ENCODE measurements at places on chromosomes 13 and 19.

DNA sequence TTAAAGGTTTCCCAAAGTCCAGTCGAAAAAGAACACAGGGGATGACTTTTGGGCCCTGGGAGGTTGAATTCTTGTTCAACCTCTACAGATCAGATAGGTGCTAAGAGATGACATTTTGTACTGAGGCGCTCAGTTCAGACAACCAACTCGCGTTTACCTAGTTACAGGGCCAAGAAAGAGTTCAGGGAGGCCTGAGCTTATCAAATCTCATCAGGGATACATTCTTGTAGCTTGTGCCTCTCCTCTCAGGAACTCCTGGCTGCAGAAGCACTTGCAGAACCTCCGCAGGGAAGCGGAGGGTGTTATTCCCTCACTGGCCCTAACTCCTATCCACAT lies 825 bp downstream of the ZNF776 start:
- no peak for DNase-seq

- DNase-seq: no peak
Measured at GRCh38 chr13:98584668-98585397, 7.9 kb upstream of the STK24 start.

- DNase-seq: no peak
Measured at GRCh38 chr13:101711307-101712025, 259.0 kb downstream of the ITGBL1 start.

DNA sequence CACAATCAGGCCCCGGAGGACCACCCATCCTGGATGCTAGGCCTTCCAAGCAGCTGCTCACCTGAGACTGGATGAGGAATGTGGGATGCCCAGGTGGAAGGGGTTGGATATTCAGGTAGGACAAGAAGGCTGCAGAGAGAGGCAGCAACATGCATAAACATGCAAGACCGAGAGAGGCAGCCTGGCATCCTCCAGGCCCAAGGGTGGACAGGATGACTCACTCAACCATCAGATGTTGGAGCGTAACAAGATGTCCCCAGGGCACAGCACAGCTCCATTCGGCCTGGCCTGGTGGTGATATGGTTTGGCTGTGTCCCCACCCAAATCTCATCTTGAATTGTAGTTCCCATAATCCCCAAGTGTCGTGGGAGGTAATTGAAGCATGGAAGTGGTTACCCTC lies 10.0 kb upstream of the CABP5 start:
- DNase-seq: no peak

DNA sequence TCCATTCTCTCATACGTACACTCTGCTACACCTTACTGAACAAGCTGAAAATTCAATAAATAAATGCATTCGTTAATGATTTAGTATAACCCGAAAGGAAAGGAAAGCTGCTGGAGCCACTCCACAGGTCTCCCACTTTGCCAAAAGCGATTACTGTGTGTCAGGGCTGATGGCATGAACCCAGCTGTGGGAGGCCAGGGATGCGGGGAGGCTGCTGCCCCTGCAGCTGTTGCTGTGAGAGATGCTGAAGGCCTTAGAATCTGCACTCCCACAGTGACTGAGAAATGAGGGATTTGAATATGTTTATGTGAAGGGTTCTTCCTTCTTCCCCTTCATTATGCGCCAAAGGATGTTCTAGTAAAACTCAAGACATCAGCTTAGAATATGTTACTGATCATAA lies 58.7 kb upstream of the NBEA start:
- DNase-seq: no peak

DNA sequence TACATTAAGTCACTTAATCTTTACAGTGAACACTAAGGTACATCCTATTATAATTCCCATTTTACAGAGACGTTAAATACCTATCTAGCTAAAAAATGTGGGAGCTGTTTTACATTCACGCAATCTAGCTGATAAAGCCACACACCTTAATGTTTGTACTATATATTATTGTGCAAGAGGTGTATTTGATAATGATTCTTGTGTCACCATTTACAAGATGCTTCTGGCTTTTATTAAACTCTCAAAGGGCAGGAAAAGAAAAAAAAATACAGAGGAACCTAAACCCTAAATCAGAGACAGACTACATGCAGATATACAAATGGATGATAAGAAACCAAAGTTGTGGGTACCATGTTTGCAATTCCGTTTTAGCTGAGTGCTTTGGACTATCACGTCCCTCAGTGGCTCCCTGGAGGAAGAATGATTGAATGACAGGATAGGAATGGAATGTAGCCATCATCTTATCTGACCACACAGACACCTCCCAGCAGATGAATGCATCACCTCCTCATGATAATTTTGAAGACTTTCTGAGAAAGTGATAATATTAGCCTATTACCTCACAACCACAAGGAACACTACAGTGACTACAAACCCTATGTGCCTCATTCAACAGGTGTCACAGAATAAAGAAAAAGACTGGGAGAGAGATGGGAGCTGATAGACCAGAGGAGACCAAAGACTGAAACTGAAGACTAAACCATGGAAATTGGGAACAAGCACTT lies 230.5 kb upstream of the SERP2 start:
- no peak for DNase-seq

- DNase-seq: no peak
Measured at GRCh38 chr13:21606251-21606650, 2.3 kb upstream of the MICU2 start.

- no peak for DNase-seq
Measured at GRCh38 chr19:3819989-3820388, 33.8 kb upstream of the MATK start.

GRCh38 chr19:33465834-33466233 lies 55.8 kb downstream of the PEPD start:
- no peak for DNase-seq

All from activated CD4-positive, alpha-beta T cell treated with anti-CD3 and anti-CD28 coated beads, Interleukin-2, amount 50 U/mL, for 4 hours (primary cell).